Stimulated activated CD8-positive, alpha-beta memory T cell treated with anti-CD3 and anti-CD28 coated beads, Interleukin-7, amount 100 ng/mL, for 24 hours (primary cell): ENCODE measurements at places on chromosomes 12 and 14.

DNA sequence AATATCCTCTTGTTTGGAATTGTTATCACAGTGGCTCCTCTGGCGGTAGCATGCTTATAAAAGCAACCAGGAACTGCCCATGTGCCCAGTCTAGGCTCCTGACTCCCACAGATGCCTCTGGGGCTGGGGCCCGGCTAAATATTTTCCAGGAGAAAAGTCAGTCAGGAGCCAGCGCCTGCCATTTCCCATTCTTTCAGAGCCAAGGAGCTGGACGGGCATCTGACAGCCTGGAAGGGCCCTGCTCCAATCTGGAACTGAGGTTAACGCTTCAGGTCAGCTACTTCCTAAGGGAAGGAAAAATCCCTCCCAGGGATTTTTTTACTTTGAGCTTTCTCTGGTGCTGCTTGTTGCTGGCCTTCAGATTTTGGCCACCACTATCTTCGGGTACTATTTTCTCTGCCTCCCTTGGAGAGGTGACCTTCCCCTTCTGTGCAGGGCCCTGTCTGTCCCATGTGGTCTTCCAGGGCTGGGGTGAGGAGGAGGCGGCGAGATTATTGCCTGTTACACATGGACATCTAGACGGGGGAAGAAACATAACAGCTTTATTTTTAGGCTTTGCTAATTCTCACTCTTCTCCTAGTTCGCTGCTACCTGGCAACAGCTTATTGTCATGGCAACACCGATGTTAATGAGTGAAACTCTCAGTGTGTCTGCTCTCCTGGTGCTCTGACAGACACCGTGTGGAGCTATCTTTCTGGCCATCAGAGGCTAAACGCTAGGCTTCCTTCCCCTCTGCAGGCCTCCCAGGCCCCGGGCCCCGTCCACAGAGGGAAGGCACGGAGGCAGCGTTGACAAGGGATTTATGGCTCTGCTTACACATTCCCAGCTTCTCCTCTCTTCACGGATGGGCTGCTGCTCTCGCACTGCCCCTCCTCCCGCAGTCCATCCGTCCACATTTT is 160.4 kb downstream of the CACNA1C start:
- no peak for DNase-seq

- no peak for DNase-seq
Observed at GRCh38 chr14:24157331-24157730, 3.7 kb upstream of the IRF9 start.

GRCh38 chr12:67517181-67517887 is 131.2 kb upstream of the DYRK2 start:
- no peak for DNase-seq

DNA sequence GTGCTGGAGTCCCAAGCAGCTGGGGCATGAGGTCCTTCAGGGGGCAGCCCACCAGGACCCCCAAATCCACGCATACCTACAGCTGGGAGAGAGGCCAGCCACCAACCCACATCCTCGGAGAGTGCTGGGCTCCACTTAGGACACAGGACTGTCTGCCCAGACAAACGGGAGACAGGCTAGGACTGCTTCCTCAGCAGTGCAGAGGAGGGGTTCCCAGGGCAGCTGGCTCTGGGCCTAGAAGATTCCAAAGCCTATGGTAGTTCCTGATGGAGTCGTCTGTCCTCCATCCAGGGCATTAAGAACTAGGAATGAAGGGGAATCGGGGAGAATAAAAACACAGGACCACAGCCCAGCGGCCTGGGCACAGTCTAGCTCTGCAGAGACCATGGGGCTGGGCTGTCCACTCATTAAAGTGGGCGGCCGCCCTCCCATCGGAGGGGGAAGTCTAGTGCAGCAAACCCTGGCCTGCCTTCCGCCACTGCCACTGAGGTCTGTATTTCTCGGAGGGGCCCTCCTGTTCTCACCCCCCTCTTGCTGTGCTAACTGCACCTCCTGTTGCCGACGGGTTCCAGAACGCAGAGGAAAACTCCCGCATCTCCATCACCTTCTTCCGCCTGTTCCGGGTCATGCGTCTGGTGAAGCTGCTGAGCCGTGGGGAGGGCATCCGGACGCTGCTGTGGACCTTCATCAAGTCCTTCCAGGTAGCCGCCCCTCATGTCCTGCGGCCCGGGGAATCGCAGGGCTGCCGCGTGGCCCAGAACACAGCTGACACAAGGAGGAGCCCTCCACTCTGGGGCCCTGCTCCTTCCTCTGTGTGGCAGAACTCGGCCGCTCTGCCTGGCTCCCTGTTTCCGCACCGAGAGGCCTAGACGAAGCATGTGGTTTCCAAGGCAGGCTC is 143.5 kb upstream of the FKBP4 start:
- DNase-seq: no peak

DNA sequence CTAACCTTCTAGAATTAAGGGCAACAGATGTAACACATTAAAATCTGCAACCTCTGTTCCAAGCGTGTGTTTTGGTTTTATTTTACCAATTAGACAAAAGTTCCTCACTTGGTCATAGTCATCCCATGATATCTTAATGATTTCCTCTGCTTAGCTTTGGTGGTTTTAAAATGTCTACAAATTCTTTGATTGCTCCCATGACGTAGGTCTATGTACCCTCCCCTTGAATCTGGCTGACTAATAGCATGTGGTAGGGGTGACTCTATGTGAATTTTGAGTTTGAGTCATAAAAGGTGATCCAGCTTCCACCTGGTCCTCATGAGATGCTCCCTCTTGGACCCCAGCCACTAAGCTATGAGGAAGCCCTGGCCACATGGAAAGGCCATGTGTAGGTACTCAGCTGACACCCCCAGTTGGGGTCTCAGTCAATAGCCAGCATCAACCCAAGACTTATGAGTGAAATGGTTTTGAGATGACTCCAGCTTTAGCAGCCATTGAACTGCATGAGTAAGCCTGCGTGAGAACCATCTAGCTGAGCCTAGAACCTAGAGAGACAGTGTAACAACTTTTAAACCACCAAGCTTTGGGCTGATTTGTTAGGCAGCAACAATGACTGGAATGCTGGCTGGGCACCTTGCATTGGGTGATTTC is 247.1 kb downstream of the MSRB3 start:
- DNase-seq: no peak

DNA sequence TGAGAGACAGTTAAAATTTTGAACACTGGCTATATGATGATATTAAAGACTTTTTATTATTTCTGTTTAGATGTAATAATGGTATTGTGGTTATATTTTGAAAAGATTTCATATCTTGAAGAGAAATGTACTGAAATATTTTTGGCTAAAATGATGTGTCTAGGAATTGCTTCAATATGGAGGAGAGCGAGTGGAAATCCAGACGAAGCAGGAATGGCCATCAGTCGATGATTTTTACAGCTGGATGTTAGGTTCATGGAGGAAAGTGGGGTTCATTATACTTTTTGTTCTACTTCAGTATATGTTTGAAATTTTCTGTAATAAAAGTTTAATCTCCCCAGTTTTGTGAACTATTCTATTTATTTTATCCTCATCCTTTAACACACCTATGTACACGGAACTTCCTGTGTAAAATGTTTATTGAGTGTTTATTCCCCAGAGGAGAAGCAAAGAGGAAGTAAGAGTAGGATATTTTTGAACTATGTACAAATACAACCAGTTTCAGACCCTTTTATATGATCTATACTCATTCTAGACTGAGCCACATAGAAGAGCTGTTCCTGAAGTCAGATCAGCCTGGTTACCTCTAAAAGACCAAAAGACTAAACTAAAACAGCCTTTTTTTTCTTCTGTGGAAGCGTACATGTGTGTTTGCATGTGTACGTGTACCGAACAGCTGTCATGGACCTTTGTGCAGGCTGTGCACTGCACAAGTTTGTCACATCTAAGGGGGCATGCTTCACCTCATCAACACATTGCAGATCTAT is 211.0 kb upstream of the NUDT4 start:
- no peak for DNase-seq

GRCh38 chr12:2960996-2961616 is 1.9 kb downstream of the TEAD4 start:
- DNase-seq: no peak

DNA sequence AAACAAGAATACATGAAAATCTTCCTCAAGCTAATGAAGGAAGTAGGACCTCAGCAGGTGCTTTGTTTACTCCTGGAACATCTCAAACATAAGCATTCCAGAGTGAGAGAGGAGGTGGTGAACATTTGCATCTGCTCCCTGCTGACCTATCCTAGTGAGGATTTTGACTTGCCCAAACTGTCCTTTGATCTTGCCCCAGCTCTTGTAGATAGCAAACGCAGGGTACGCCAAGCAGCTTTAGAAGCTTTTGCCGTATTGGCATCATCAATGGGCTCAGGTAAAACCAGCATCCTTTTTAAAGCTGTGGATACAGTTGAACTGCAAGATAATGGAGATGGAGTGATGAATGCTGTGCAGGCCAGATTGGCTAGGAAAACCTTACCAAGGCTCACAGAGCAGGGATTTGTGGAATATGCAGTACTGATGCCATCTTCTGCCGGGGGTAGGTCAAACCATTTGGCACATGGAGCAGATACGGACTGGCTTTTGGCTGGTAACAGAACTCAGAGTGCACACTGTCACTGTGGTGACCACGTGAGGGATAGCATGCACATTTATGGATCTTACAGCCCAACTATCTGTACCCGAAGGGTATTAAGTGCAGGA is 1.9 kb downstream of the TOGARAM1 start:
- no peak for DNase-seq

DNA sequence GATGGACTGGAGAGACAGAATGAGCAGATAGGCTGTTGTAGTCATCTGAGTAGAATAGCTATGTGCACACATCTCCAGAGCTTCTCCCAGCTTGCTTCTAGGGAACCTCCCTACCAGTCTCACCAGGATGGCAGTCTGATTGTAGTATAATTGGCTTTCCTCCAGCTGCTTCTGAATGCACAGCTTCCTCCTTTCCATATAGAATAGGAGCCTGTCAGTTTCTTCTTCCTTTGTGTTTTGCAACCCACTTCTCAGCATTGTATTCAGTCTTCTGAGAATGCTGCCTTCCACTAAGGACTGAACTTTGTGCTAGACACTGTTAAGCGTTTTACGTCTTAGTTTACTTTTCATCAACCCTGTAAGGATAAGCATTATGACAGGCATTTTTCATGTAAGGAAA is 2.2 kb upstream of the CSAD start:
- no peak for DNase-seq

DNA sequence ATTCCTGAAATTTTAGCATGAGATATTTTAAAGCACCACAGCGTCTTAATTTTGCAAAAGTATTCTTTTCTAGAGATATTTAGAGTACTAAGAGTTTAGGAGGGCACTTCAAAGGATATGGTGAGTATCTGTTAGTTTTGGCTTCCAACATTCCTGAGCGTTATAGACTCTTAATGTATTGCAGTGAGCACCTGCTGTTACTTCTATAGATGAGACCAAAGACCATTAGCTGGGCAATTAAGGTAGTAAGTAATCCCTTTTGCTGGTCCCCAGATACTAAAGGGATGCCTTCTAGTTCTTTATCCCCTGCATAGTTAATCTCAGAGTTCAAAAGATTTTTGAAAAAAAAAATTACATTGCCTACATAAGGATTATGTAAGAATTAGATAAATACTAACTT is 975.6 kb downstream of the GALC start:
- DNase-seq: no peak

DNA sequence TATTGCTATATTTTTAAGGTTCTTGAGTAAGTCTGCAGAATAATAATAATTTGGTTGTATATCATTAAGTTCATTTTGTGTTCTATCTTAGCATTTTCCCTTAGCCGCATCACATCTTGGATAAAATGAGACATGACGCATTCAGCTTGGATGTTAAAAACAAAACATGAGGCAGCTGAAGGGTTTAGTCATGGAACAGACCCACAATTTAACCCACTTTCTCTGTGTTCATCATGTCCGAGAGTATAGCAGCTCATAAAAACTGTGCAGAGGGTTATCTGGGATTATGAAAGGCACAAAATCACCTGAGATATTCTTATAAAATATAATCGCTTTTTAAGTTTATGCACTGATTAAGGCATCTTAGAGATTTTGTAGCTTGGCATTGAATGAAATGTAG is 219.3 kb downstream of the TRHDE start:
- DNase-seq: no peak

- DNase-seq: no peak
Observed at GRCh38 chr12:96034621-96035282, 635 bp downstream of the LTA4H start.

DNA sequence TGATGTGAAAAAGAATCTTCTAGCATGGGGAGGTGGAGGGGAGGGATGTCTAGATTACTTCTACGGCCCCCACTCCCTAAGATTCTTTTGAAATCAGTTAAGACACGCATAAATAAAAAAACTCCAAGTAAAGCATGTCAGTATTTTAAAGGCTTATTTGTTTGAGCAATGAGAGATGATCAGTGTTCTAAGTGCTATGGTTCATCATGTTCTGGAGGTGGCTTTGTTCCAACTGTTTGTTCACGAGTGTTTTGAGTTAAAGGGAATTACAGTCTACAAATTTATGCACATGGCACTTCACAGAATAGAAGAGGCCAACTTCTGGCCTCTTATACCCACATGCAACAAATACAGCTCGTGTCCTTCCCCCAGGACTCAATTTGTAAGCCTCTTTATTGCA is 394.9 kb downstream of the RAD51B start:
- DNase-seq: no peak

- DNase-seq: no peak
Observed at GRCh38 chr14:61668282-61668681, 27.0 kb upstream of the HIF1A start.

DNA sequence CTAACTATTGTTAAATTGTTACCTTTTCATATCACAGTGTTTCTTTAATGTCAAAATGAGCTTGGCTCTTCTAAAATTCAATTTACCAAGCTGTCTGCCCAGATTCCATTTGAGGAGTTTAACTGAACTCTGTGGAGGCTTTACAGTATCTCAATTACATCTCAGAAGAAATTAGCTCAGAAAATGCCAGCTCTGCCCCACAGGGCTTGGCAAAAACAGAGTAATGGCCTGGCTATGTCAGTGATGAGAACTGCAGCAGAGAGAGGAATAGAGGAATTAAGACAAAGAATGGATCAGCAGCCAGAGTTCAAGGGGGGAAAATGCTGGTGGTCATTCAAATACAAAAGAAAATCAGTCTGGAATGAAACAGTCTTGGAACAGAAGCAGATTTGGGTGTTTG is 15.8 kb upstream of the TMTC1 start:
- no peak for DNase-seq

DNA sequence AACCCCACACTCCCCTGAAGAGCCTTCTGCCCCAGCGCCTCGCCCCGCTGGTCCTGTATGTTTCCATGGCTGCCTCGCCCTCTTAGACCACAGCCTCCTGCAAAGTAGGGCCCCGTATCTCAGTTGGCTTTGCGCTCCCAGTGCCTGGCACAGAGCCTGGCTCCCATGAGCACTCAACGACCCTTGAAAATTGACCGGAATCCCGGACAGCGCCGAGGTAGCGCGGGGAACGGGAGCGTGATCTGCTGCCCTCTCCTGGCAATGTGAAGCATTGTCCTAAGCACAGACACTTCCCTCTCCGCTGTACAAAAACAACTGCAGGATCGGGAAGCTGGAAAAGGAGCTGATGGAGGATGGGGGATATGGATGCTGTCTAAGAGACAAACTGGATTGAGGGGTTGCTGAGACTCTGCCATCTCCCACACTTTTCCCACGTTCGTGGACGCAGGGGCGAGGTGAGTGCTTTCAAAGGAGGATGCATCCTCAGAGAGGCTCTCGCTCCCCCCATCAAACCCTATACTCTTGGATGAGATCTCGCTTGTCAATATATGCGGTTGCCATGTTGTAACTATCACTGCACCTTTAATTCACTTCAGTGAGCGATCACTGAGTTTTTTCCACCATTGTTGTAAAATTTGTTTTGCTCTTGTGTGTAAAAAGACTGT is 10.7 kb upstream of the FKBP4 start:
- DNase-seq: no peak
